ENCODE measurements at places on chromosomes 13 and 19.

DNA sequence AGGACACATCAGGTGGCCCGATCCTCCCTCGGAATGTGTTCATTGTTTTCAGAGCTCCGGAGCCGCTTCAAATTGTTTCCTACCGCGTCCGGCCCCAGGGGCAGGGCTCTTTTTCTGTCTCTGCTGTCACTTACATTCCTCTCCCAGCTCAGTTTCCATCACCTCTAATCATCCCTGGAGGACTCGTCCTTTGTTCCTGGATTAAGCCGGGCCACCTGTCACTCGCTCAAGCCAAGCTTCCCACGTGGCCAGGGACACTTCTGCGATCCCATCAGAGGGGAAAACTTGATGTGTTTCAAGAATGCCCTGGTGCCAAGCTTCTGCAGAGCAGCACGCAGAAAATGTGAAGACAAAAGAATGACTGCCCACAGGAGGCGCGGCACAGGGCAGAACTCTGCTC, 13.5 kb downstream of the IL17D start:
- DNase-seq: no peak

DNA sequence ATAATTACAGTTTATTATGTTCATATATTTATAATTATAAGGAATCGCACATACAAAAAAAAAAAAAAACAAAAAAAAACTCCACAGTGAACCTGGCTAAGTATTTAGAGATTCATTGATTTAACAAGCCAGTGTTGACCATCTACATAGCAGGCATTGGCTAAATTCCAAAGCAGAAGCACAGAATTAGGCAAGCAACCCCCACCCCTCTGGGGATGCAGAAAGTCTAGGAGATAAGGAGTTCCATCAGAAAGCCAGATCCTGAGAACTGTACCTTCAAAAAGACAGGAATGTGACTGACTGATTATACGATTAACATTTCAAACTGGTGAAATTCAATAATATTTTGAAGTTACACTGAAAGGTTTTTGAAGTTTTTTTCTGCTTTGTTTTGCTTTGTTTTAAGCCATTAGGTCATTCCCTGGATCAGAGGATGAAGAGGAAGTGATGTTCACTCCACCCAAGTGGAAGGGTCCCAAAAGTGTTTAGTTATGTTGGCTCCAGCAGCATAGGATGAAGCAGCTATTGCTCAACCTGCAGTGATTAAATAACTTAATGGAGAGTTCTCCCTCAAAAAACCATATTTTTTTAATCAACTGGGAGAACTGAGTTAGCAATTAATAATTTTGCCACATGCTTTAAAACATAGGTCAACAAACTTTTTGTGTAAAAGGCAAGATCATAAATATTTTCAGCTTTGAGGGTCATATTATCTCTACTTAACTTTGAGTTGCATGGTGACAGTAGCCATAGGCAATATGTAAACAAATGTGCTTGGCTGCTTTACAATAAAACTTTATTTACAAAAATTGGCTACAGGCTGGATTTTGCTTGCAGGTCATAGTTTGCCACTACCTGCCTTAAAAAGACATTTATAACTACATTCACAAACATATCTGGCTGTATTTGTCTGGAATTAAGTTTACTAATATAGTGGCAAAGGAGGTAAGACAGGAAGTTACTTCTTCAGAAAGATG, 49.6 kb downstream of the DOCK9 start:
- DNase-seq: peak; percentile 67

- DNase-seq: no peak
Observed at GRCh38 chr13:88288326-88288725, 617.2 kb downstream of the SLITRK5 start.

DNA sequence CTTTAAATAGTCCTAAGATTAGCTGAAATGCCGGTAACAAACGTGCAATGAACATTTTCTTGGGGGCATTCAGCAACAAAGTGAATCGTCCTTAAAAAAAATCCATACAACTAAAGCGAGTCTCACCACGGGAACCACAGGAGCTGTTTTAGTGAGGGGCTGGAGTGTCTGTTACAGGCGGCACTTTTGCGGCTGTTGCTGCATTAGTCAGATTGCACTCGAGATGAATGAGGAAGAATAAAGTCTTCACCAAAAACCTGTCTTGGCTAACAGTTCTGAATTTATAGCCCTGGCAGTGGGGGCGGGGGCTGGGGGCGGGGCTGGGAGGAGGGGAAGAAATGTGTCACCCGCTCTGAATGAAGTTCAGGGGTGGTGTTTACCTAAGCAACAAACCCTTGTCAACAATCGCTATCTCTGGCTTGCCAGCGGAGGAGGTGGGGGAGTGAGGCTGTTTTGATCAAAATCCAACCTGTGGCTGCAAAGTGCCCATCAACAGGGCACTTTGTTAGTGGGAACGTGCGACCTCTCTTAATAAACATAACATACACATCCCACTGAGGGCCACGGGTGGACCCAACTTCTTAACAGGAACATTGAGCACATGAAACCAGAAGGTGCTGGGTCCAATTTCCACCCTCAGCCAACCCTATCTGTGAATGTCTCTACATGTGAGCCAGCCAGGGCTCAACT, 44.5 kb downstream of the RFX2 start:
- peak; percentile 68 for DNase-seq

DNA sequence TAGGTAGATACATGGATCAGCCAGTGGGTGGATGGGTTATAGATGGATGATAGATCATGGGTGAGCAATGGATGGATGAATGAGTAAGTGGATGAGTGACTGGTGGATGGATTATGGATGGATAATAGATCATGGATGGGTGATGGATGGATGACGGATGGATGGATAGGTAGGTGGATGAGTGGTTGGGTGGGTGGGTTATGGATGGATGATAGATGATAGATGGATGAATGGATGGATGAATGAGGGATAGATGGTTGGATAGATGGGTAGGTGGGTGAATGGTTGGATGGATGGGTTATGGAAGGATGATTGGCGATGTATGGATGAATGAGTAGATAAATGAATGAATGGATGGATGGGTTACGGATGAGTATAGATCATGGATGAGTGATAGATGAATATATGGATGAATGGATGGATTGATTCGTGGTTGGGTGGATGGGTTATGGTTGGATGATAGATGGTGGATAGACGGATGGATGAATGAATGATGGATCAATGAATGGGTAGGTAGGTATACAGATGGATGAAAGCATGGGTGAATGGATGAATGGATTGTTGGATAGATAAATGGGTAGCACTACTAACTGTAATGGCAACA, 27.0 kb upstream of the PTPRS start:
- DNase-seq: no peak

- no peak for DNase-seq
Observed at GRCh38 chr13:85013006-85013405, 786.2 kb downstream of the SLITRK6 start.

Measured in fibroblast of skin of abdomen (primary cell).